ENCODE measurements at places on chromosomes 5 and 9. TPM values are rescaled to one million over a fixed set of nuclear protein-coding genes. Genes with fewer than 3 reads are reported as not detected.

Gene CCDC192
- total RNA-seq = not detected

Gene GABRP
- total RNA-seq = not detected

Gene SPINK13
- total RNA-seq = not detected

Gene PHYHD1
- total RNA-seq = 1.6 TPM

Data from activated naive CD8-positive, alpha-beta T cell treated with anti-CD3 and anti-CD28 coated beads, Interleukin-2, amount 10 ng/mL, durations not matched to agents 7 days and 5 days (primary cell).